GM12865 (cell line): ENCODE measurements at places on chromosomes 6 and 20.

DNA sequence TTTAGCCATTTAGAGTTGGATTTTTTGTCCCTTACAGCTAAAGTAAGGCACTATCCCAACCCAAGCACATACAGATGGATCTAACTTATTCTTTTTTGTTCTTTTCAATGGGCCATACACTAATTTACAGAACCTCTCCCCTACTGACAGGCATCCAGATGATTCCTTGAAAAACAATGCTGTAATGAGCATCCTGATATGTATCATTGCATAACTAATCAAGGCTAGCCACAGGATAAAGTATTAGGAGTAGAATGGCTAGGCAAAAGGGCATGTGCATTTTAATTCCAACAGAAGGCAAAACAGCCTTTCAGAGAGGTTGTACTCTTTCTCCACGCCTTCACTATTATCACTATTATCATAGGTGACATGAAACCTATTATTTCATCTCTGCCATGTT lies 54.1 kb downstream of the ELOVL5 start:
- no peak for DNase-seq

DNA sequence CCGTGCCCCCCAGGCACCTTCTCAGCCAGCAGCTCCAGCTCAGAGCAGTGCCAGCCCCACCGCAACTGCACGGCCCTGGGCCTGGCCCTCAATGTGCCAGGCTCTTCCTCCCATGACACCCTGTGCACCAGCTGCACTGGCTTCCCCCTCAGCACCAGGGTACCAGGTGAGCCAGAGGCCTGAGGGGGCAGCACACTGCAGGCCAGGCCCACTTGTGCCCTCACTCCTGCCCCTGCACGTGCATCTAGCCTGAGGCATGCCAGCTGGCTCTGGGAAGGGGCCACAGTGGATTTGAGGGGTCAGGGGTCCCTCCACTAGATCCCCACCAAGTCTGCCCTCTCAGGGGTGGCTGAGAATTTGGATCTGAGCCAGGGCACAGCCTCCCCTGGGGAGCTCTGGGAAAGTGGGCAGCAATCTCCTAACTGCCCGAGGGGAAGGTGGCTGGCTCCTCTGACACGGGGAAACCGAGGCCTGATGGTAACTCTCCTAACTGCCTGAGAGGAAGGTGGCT lies 960 bp downstream of the TNFRSF6B start:
- DNase-seq: no peak

DNA sequence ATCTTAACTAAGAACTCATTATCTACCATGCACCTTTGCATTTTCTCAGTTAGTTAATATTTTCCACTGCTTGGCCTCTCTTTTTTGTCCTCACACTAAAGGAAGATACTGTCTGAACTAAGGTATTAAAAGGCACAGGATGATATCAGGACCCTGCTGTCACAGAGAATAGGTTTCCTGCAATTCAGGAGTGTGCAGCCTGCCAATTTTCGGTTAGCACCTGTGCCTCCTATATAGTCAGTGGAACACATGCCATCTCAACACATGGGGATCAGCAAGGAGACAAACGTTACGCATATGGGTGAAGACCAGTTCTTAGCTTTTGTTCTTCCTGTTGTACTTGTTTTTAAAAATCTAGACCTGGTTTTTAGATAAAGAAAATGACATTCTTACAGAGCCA lies 71.0 kb downstream of the FUT9 start:
- no peak for DNase-seq

DNA sequence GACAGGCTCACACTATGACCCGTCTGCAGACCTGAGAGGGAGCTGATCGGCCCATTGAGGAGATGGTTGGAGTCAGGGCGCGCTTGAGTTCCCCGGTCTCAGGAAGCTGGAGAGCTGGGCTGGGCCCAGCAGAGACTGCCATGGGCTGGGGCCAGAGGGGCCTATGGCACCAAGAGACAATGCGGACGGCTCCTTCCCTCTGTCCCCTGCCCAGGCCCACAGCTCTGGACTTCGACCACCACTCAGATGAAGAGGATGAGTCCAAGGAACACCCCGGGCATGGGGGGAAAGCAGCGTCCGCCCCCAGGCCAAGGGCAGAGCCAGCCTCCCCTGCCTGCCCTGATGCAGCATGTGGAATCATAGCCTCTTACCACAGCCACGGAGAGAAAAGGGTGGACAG lies 40.2 kb upstream of the PHACTR3 start:
- DNase-seq: no peak

DNA sequence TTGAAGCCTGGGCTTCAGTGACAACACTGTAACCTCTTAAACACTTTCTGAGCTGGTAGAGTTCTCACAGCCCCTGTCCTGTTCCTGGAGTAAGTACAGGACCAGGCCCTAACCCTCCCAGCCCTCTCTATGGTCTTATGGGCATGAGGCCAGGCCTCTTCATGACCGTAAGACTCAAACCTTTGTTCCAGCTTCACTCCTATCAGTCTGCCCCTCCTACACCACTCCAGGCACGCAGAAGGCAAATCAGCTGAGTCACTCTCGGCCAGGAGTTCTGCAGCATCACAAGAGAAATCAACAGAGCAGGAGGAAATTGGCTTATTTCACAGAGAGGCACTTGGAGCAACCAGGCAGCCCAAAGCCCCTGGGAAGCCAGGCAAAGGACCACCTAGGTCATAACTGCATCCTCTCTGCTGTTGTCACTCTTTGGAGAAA lies 25.3 kb upstream of the CHD6 start:
- no peak for DNase-seq

- no peak for DNase-seq
Measured at GRCh38 chr6:48183178-48183577, 72.2 kb upstream of the PTCHD4 start.

- DNase-seq: peak; percentile 45
Measured at GRCh38 chr6:166955865-166956443, 396 bp downstream of the RNASET2 start.

DNA sequence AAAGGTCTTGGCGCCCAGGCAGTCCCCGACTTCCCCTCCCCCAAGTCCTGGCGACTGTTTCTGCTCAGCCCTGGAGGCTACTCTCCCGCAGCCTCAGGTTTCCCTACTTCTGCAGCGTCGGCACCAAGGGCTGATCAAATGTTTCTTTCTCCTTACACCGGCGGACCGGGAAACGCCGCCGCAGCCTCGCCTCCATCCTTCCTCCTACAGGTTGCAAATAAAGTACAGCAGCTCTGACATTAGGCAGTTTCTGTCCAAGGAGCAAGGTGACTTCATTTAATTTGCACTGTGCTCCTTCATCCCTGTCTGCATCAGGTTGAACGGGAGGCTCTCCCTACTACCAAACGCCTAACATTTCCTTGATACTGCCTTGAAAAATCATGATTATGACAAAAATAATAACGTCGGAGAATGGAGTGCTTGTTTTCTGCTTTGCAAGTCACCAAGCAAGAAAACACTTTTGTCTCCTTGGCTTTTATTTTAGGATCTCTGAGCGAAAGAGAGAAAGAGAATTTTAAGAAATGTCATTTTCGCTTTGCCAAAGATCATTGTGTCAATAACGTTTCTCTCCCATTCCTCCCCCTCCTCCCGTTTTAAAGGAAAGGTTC lies 1.0 kb downstream of the CLIC5 start:
- DNase-seq: no peak

DNA sequence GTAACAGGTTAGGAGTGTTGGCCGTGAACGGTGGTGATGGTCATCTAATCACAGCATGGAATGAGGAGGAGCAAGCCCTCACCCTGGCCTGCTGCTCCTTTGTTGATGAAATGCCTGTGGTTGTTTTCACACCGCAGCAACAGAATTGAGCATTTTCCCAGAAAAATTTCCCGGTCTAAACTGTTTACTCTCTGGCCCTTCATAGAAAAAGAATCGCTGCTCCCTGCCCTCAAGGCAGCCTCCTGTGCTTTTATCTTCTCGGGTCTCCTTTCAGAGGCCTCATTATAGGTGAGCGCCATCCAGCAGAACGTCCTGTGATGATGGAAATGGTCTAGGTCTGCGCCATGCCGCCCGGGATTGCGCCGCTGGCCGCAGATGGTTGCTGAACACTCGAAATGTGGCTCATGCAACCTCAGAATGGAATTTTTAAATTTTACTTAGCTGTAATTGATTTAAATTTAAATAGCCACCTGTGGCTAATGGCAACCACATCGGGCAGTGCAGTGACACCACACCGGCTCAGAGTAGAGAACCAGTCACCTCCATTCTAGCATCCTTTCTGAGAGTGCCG lies 30.2 kb downstream of the PHACTR3 start:
- no peak for DNase-seq

- DNase-seq: peak; percentile 86
Measured at GRCh38 chr6:112780498-112781096, 433.5 kb downstream of the RFPL4B start.

GRCh38 chr6:133408543-133408942 lies 167.4 kb downstream of the EYA4 start:
- DNase-seq: no peak

- DNase-seq: no peak
Measured at GRCh38 chr20:57223648-57224489, 42.6 kb downstream of the BMP7 start.

DNA sequence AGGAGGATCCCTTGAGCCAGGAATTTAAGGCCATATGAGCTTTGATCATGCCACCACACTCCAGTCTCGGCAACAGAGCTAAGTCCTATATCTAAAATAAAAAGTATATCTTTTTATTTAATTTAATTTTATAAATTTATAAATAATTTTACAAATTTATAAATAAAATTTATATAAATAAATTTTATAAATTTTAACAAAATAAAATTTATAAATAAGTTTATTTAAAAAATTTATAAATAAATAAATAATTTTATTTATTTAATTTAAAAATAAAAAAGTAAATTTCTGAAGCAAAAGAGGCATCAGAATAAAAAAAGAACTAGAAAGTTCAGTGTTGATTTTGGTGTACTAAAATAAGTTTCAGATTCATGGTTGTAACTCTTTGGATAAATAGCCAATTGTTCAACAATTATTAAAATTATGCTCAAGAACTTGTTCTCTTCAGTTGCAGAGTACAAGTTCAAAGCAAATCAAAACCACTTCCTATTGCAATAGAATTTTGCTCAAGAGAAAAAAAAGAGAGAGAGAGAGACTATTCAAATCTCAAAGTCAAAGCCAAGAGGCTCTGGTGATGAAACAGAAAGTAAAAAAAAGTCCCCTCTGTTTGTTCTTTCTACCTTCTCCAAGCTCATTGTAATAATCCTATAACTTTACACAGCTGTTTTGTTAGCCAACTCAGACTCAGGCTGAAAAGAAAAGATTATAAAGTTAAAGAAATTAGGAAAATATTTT lies 547.5 kb upstream of the ADGRB3 start:
- DNase-seq: peak; percentile 62

GRCh38 chr6:63114610-63115211 lies 96.6 kb upstream of the FKBP1C start:
- no peak for DNase-seq

- no peak for DNase-seq
Measured at GRCh38 chr6:139343052-139343750, 31.2 kb downstream of the CITED2 start.

- no peak for DNase-seq
Measured at GRCh38 chr6:75643173-75643572, 41.5 kb downstream of the SENP6 start.

- DNase-seq: peak; percentile 11
Measured at GRCh38 chr6:132749111-132749510, 8.6 kb downstream of the VNN2 start.

DNA sequence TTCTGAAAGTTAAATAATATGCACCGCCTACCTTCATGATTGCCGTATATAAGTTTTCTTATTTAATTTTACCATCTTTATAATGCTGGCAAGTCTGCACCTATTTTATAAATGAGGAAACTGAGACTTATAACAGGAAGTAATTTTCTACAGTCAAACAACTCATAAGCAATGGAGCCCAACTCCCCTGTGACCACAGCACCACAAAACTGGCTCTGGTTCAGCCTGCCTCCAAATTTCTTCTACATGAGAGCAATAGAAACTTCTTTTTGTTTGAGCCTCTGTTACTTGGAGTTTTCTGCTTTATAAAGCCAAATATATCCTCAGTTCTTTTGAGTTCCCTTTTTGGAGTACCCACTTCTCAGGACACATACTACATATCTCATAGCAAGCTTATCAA lies 131.1 kb upstream of the HSF2 start:
- DNase-seq: no peak

- no peak for DNase-seq
Measured at GRCh38 chr6:33694401-33694931, 17.0 kb downstream of the UQCC2 start.

DNA sequence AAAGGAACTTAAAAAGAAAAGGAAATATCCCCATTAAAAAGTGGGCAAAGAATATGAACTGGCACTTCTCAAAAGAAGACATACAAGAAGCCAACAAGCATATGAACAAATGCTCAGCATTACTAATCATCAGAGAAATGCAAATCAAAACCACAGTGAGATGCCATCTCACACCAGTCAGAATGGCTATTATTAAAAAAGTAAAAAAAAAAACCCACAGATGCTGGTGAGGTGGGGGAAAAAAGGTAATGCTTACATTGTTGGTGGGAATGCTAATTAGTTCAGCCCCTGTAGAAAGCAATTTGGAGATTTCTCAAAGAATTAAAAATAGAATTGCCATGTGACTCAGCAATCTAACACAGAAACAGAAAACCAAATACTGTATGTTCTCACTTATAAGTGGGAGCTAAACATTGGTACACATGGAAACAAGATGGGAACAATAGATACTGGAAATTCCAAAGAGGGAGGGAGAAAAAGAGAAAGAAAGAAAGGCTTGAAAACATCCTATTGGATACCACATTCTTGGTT lies 437.1 kb downstream of the GRIK2 start:
- no peak for DNase-seq
